CD4-positive, alpha-beta T cell treated with Interleukin-4 for 1 hour (primary cell): ENCODE measurements at places on chromosomes 6 and 20.

GRCh38 chr6:13226071-13226470 lies 102.3 kb downstream of the TBC1D7 start:
- no peak for DNase-seq

DNA sequence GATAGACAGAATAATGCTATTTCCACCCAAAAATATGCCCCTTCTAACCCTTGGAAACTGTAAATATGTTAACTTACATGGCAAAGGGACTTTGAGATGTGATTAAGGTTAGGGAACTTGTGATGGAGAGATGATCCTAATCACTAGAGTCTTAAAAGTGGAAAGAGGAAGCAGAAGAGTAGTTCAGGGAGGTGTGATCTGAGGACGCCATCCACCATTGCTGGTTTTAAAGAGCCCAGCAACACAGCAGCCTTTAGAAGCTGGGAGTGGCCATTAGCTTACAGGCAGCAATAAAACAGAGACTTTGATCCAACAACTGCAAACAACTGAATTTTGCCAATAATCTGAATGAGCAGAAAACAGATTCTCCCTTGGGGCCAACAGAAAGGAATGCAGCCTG lies 30.6 kb downstream of the ZNF311 start:
- DNase-seq: no peak

DNA sequence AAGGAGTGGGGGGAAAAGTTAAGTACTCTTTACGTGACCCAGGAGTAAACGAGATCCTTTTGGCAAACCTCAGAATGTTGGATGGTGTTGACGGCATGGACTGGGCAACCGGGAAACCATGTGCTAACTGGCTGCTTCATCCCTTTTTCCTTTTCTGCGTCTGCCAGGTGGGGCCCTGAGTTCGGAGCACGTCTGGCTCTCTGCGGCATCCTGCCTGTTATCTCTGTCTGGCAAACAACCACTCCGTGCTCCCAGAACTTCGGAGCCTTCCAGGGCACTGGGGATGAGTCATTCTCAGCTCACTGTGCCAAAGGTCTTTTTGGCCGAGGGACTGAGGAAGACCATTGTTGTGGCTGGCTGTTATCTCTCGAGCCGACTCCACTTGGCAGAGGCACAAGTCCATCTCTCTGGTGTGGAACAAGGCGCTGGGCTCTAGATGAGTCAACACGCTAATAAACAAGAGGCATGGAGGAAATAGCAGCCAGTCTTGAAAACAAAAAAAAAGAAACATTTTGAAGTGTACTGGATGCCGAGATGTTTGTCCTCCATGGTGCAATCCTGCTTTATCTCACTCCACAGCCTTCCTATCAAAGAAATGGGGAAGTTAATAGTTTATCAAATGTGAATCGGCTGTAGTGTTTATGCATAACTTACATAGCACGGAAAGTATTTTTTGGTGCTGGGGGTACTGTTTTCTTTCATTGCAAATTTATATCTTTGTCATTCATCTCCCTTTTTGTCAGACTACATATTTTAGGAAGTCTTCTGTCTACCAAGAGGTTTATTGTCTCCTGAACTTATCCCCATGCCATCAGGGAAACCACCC lies 64.6 kb upstream of the TXNDC5 start:
- no peak for DNase-seq

- DNase-seq: no peak
These were observed 568.0 kb downstream of the KIF16B start for GRCh38 chr20:16005021-16005914.

- no peak for DNase-seq
These were observed 36.8 kb downstream of the SASH1 start for GRCh38 chr6:148379481-148379880.
